IMR-90 (cell line): ENCODE measurements at places on chromosomes 13 and 19. TPM values are rescaled to one million over a fixed set of nuclear protein-coding genes. Genes with fewer than 3 reads are reported as not detected.

The PINLYP gene
- 1.0 and 1.4 TPM in 2 replicates for polyA plus RNA-seq

DNA sequence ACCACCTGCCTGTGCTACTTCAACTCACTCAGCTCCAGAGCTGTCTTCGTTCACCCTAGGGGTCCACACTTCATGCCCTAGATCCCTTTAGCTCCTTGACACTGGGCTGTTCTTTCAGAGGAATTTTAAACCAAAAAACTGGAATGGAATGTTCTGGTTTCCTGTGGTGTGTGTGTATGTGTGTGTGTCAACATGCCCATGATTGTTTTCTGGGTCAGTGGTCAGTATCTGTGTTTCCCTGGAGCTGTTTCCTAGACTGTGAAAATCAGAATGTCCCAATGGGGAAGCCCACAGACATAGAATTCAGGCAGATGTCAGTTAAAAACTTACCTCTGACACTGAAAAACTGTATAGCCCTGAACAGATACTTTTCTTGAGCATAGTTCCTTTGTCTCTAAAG lies 1.3 kb downstream of the PMIS2 start:
- no peak for DNase-seq

The RUBCNL gene
- 0.03 and 0.06 TPM in 2 replicates for polyA plus RNA-seq

GRCh38 chr19:1397838-1398237 lies 3.5 kb downstream of the GAMT start:
- DNase-seq, result no peak

GRCh38 chr19:49889038-49889686 lies 7.5 kb downstream of the IL4I1 start:
- DNase-seq, result no peak

The SMIM7 gene
- polyA plus RNA-seq, result 64.8 and 66.5 TPM in 2 replicates

- DNase-seq, result no peak
Measured at GRCh38 chr19:3201072-3201700, 15.5 kb downstream of the NCLN start.

GRCh38 chr19:17580470-17581144 lies 25.2 kb downstream of the COLGALT1 start:
- DNase-seq, result no peak

DNA sequence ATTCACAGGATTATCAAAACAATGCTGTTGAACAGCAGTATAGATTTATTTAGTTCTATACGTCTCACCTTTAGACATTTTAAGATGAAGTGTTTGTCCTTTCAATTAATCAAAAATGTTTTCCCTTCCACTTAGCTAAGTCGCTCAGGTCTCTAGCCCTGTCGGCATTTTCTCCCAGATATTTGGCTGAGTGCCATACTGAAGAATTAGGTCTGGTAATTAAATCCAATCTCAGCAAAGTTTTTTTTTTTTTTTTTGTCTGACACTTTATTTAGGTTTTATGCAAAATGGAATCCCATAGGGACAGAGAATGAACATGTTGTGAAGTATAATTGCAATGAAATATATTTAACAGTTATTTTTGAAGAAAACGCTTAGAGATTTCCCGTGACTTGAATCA lies 44.1 kb downstream of the RFC3 start:
- no peak for DNase-seq

- no peak for DNase-seq
Measured at GRCh38 chr13:111792956-111793355, 274.0 kb upstream of the SOX1 start.

The FPR1 gene
- not detected in 2 replicates for polyA plus RNA-seq

The ZNF675 gene
- polyA plus RNA-seq, result 2.0 and 2.5 TPM in 2 replicates

DNA sequence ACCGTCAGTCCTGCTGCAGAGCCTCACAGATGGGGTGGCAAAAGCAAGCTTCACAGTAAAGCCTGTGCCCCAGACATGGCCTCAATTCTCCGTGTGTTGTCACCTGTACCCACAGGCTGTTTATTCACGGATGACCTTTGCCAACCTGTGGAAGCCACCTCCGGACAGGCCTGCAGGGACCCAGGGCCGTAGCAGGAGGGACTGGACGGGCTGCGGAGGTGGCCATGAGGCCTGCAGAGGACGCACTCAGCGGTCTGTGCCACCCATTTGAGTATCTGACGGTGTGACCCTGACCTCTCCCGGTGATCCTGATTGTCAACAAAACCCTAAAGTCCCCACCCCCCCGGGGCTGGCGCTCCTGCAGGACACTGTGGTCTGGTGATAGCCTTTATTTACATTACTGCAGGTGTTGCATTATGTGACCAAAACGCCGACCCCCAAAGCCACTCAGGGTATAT lies 7.8 kb upstream of the KLF16 start:
- no peak for DNase-seq

DNA sequence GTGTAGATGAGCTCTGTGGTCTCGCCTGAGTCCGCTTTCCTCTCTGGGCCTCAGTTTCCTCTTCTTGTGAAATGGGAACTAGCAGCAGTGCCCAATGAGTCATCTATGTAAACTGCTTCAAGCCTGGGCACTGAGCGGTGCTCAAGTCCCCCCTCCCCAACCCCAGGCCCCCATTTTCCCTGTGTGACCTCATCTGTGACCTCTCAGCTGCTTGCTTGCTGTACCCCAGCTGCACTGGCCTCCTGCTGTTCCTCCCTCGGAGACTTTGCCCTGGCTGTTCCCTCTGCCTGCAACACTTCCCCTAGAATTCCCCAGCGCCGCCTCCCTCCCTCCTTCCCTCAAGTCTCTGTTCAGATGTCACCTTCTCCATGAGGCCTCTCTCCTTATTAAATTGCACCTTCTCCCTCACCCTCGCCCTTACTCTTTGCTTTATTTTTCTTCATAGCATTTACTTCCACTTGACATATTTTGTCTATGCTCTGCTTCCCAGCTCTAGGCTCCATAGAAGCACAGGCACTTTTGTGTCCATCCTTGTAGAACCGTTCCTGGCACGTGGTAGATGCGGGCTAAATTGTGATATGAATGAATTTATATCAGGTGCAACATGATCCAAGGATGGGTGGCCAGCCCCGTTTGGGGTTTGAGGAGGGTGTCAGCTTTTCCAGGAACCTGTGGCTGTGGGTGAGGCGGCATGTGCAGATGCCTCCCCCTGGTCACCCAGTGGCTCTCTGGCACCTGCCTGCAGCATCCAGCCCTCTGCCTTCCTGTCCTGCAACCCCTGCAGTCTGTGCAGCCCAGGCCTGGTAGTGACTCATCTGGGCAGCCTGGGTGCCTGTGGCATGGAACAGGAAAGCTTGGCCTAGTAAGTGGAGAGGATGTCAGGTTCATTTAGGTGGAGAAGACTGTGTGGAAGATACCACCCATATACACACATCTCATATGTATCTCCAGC lies 26.3 kb downstream of the SIPA1L3 start:
- peak; percentile 61 for DNase-seq

- DNase-seq, result peak; percentile 86
Measured at GRCh38 chr13:75365724-75366173, 116.2 kb downstream of the TBC1D4 start.

DNA sequence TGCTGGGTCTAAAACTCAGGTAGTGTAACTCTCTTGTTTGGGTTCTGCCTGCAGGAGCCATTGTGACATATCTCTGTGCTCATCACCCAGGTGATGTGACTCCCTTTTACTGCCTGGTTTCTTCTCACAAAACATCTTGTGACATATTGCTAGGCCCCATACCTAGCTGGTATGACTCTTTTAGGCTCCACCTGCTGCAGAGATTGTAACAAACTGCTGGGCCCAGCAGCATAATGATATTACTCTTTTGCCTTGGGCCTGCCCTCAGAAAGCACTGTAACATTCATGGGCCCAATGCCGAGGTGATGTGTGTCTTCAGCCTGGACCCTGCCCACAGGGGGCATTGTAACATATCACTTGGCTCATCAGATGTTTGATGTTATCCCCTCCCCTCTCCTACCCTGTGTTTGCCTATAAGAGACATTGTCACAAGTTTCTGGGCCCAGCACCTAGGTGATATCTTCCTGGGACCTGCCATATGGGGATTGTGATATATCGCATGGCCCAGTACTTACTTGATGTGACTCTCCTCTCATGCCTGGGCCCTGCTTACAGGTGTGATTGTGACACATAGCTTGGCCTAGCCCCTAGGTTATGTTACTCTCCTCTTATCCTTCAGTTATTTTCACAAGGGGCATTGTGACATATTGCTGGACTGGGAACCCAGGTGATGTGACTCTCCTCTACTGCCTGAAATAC lies 18.0 kb upstream of the ZNF681 start:
- DNase-seq, result no peak

DNA sequence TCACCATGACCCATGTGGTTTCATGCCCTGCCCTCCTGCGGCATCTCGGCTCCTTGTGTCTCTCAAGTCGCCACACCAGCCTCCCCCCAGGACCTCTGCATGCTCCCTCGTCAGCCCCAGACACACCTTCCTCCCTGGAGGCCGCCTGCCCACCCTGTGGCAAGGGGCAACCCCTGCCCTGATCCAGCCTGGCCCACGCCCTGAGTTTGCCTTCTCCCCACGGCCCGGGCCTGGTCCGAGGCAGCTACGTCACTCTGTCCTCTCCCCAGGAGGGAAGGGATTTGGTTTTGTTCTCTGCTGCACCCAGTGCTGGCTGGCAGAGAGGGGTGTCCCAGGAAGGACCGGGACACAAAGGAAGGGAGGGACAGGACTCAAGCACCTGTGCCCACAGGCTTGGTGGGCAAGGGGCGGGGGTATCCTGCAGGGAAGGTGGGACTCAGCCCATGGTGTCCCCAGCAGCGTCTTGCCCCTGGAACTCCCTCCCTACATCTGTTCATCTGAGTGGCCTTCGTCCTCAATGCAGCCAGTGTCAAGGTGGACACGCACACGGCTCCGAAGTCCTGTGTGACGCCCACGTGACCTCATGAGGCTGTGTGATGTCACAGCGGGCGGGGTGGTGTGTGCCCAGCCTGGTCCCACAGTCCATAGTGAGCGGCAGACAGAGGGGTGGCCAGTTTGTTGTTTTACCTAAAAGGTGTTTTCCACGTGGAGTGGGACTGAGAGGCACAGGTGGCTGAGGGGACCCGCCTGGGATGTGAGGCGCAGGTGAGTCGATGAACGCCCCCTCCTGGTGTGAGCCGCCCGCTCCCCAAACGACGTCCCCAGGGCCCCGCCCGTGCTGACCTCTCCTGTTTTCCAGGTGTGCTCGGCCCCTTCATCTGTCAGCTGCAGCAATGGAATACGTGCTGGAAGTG lies at the start of gene TEX29:
TSS of gene TEX29 (plus strand) at position 645 of the 914 bp plus-strand sequence. CDS start at position 894, 249 bp downstream.
- no peak for DNase-seq

DNA sequence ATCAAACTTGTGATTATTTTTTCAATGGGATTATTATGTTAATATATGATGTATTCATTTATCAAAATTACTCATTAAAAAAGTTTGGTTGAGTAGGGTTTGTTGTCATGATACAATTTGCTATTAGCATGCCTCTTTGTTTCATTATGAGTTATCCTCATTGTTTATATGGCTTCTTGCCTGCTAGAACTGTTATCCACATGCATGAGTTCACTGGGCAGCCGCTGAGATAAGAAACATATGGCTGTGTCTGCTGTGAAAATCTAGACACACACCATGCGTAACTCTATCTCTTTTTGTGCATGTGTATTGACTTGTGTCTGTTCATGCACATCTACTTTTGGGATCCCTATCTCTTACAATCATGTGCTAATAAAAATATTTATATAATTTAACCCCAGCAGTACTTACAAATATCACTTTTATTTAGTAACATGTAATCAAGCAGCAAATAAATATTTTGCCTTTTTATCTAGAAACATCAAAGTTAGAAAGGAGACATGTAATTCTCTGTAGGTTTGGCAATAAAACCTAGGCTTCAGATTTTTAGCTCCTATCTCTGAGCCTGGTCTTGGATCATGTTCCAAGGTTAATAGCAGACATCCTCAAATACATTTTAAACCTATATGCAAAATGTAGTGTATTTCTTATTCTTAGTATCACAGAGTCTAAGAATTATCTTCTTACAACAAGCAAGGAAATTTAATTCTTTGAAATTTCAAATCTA lies 11.2 kb upstream of the KLF12 start:
- DNase-seq, result peak; percentile 91

The PSG2 gene
- 0.29 and 0.31 TPM in 2 replicates for polyA plus RNA-seq

The DHDH gene
- polyA plus RNA-seq, result 0.33 and 0.53 TPM in 2 replicates

The LGALS14 gene
- polyA plus RNA-seq, result not detected in 2 replicates

DNA sequence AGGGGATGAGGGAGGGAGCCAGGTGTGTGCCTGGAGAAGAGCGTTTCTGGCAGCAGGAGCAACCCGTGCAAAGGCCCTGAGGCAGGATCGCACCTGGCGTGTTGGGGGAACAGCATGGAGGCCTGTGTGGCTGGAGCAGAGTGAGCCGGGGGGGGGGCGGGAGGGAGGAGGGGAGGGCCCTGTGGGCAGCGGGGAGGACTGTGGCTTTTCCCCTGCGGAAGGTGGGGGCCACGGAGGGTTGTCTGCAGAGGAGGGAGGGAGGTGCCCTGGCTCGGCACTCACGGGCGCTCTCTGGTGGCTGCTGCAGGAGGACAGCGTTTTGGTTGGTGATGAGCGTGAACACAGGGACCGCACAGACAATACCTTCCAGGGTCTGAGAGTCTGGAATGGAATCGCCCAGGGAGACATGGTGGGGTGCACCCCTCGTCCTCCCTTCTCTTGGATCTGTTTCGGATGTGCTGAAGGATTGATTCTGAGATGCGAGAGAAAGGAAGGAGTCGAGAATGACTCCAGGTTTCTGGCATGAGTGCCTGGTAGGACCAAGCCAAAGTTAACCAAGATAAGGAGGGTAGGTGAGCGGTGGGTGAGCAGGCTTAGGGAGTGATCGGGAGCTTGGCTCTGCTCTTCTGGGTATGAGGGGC lies 6.5 kb downstream of the RAB11B start:
- DNase-seq, result peak; percentile 39

- DNase-seq, result peak; percentile 58
Measured at GRCh38 chr13:48251611-48252081, 18.6 kb downstream of the ITM2B start.

DNA sequence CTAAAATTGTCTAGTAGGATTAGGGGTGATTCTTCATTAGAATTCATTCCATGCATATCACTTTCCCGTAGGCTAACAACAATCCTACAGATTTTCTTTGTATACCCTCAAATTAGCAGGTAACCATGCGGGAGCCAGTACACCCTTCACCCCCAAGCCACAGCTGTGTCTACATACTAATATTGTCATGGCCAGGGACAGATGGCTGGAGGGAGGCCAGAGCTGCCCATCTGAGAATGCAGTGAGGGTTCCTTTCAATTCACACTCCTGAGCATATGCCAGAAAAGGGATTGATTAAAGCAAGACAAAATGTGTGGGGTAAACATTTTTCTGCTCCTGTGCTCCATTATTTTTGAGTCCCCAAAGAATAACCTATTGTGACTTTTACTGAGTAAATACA lies 68.9 kb downstream of the FREM2 start:
- DNase-seq, result no peak

The ZNF773 gene
- polyA plus RNA-seq, result 4.3 and 5.5 TPM in 2 replicates
